ENCODE measurements at places on chromosomes 1 and 21.

GRCh38 chr1:170664093-170664827 lies at the start of gene PRRX1:
Gene PRRX1, plus strand, starts transcription at chr1:170664131. Its CDS starts 88 bp downstream, at chr1:170664219.
- DNase-seq, result peak; percentile 47

- no peak for DNase-seq
Observed at GRCh38 chr1:22233222-22233621, 90.3 kb upstream of the WNT4 start.

- DNase-seq, result peak; percentile 91
Observed at GRCh38 chr1:40476924-40477677, at the start of gene ZFP69. Gene ZFP69, plus strand, starts transcription at chr1:40477290. Its CDS starts 2,072 bp downstream, at chr1:40479362.

DNA sequence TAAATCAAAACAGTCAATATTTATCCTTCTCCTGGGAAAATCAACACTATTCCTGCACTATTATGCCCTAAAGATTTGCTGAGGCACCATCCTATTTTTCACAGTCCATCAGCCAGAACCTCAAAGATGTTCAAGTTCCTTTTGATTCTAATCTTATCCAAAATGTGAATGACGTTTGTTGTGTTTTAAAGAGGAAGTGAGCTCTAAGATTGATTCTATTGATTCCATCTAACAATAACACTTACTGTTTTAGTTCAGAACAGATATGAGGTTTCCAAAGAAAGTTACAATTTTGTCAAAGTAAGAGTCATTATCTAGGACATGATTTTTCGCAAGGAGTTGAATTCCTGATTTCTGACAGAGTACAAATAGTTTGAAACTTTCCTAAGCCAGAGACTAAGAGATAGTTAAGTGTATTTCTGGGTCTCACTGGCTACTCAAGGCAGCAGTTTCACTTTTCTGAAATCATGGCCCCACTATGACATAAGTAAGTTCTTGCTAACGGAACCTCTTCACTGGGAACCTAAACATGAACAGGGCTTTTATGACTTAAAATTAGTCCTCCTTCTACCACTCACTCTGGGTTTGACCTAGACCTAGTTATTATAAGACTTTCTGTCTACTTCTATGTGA lies 84.7 kb downstream of the LHX9 start:
- DNase-seq, result no peak

- DNase-seq, result peak; percentile 93
Observed at GRCh38 chr1:35668506-35668905, 27.2 kb upstream of the PSMB2 start.

DNA sequence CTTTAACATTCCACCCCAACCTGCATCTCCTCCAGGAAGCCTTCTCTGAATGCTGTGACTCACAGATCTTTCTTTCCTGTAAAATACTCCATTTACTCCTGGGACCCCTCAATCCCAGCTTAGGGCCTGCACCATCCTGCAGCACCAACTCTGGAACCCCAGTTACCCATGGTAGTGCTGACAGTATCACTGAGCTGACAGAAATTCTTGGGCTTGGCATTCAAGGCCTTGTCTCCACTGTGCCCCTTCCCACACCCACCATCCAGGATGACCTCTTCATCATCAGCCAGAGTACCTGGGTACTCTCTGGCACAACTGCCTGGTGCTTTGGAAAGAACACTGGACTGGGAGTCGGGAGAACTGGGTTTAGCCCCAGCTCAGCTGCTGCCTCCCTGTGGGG lies 8.3 kb downstream of the CYB5RL start:
- DNase-seq, result no peak

DNA sequence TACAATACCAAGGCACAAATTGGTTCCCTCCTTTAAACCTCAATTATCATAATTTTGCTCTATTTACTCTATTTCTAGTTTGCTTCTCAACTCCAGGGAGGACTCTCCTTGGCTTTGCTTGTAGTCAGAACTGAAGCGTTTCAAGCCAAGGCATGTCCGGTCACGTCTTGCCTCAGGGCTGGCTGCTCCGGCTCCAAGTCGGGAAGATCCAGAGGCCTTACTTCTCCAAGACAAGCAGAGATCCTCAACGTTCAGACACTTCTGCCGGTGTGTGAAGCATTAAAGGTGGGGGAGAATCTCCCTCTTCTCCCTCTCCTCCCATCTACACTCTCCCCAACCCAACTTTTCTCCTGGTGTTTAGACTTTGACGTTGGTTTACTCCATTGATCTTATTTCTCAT lies 7.2 kb upstream of the HHAT start:
- no peak for DNase-seq

DNA sequence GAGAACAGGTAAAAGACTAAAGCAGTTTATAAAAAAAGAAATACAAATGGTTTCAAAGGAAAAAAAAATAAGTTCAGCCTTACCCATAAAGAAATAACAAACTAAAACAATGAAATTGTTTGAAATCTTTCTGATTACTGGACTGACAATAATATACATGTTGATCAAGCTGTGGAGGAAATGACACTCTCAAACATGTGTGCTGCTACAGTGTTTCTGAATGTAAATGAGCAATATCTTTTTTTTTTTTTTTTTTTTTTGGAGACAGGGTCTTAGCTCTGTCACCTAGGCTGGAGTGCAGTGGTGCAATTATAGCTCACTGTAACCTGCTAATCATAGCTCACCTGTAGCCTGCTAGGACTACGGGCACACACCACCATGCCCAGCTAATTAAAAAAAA lies 6.5 kb downstream of the EPS15 start:
- DNase-seq, result no peak

- no peak for DNase-seq
Observed at GRCh38 chr21:32138658-32139057, 140.2 kb downstream of the MIS18A start.

GRCh38 chr1:1006305-1007159 lies 6.6 kb upstream of the HES4 start:
- no peak for DNase-seq

DNA sequence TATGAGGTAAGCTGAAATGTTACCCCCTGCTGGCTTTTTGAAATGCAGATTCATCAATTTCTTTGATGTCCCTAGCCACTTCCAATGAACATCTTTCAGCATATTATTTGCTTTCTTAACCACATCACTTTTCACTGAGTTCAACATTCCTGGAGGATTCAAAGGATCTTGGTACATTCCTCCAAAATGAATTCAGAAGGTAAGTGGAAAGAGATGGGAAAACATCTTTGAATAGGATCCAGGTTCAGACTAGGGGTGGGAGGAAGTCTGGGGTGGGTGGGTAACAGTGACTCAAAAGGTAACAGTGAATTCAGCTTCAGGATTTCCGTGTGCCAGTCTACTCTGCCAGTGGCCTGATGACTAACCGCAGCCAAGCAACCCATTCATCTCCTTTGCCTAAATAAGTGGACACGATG lies 180.7 kb downstream of the ZC3H11B start:
- DNase-seq, result no peak

DNA sequence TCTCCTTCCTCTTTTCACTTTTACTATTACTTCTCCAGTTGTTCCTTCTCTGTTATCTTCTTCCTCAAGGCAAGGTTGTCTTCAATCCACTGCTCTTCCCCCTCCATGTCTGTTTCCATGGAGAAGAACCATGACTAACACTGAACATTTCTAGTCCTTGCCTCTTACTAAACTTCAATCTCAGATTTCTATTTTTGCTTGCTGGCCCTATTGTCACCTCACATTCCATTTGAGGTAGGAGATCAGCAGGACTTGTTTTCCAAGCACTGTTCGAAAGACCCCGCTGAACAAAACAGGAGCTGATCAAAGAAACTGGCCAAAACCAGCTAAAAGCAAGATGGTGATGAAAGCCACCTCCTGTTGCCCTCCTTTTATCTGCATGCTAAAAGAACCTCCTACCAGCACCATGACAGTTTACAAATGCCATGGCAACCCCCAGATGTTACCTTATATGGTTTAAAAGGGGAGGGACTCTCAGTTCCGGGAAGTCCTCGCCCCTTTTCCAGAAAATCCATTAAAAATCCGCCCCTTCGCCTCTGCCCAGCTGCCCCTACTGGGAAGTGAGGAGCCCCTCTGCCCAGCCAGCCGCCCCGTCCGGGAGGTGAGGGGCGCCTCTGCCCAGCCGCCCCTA lies 22.6 kb downstream of the GON4L start:
- peak; percentile 51 for DNase-seq

- DNase-seq, result no peak
Observed at GRCh38 chr1:200381256-200381984, 28.4 kb downstream of the ZNF281 start.

All from NCI-H82 (cell line).